Activated CD4-positive, alpha-beta memory T cell treated with anti-CD3 and anti-CD28 coated beads for 36 hours (primary cell): ENCODE measurements at places on chromosomes 6 and 20.
A peak's percentile ranks its signal among the peaks of the same experiment; 100 is the strongest.

DNA sequence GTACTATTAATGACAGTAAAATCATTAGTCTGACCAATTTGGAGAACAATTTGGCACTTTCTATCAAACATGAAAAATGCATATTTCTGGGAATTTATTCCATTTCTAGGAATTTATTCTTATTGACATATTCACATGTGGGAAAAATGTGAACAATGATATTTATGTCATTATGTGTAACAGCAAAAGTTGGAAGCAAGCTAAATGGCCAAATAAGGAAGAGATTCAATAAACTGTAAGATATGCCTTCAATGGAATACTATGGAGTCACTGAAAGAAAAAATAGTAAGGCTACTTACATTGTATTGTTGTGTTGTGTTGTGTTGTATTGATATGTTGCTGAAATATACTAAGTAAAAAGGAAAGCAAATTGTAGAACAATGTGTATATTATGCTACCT is 100.5 kb upstream of the EDN1 start:
- DNase-seq: no peak

- no peak for DNase-seq
Measured at GRCh38 chr20:9491324-9491723, 23.1 kb upstream of the LAMP5 start.

GRCh38 chr6:71349976-71350615 is 61.5 kb downstream of the OGFRL1 start:
- DNase-seq: no peak

- DNase-seq: no peak
Measured at GRCh38 chr6:32603222-32603621, 13.6 kb upstream of the HLA-DRB1 start.

- DNase-seq: no peak
Measured at GRCh38 chr20:1491860-1492642, 831 bp upstream of the SIRPB2 start.

DNA sequence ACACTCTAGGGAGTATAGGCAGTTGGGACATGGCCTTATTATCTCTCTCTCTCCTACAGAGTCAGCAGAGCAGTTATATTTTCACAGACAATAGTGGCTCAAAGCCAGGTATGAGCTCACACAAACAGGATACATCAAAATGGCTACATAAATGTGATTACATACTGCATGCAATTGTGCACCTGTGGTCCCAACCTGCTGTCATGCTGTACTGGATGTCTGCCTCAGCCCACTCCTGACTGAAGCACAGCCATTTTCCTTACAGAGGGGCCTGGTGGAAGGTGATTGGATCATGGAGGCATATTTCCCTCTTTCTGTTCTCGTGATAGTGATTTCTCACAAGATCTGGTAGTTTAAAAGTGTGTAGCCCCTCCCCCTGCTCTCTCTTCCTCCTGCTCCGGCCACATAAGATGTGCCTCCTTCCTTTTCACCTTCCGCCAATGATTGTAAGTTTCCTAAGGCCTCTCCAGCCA is 37.0 kb upstream of the SAMHD1 start:
- peak; percentile 23 for DNase-seq

- DNase-seq: no peak
Measured at GRCh38 chr6:144265061-144265357, 20.1 kb upstream of the UTRN start.

GRCh38 chr20:15220009-15220656 is 882.7 kb upstream of the FLRT3 start:
- no peak for DNase-seq

DNA sequence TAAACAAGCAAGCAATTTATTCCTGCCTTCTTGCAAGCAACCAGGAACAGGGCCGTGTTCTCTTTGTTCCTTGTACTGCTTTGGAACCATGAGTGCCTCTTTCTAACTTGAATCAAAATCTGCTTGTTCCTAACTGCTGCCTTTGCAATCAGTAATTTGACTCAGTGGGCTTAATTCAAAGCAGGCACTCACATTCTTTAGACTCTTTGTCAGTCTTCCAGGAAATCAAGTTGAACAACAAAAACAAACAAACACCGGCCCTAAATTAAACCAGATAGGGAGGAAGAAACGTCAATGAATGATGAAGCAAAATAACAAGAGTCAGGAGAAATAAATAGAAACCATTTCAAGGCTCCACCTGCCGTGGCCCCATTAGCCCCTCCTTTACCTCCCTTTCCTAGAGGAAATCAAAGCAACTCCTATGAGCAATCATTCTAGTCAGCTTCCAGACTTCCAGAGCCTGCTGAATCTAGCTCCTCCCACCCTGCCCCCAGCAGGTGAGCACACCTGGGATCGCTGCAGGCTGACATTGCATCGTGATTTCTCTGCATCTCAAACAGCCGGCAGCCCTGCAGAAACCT is 582.2 kb upstream of the FLRT3 start:
- no peak for DNase-seq

- DNase-seq: no peak
Measured at GRCh38 chr6:22949967-22950366, 380.6 kb downstream of the HDGFL1 start.

GRCh38 chr6:128323011-128323410 is 197.4 kb downstream of the PTPRK start:
- DNase-seq: no peak

DNA sequence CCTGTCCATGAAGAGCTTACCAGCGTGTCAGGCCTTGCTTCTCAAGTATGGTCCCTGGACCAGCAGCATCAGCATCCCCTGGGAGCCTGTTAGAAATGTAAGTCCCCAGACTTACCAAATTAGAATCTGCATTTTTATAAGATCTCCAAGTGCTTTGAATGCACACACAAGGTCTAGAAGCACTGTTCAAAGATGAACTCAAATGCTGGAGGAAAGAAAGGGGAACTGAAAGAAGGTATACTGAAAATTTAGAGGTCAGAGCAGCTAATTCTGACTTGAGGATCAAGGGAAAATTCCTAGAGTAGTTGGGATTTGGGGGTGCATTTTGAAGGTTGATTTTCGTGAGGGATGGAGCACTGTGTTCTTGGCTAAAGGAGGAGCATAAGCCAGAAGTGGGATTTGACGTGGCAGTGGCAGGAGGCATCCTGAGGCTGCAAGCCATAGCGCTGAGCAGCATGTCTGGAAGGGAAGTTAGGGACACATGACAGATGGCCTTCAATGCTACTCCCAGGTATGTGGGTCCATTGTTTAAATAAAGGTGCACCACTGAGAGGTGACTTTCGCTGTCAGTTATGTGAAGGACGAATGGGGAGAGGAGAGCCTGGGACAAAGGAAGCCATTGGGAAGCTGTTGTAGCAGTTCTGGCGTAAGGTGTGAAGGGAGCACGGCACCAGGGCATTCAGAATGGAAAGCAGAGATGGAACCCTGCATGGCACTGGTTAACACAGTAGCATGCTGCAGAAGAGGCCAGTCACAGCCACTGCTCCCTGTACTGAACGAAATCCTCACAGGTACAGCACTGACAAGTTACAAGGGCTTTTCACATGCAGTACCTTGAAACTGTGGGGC is 36.2 kb downstream of the ARMC2 start:
- DNase-seq: no peak

- no peak for DNase-seq
Measured at GRCh38 chr6:42010909-42011308, 39.4 kb upstream of the TAF8 start.

DNA sequence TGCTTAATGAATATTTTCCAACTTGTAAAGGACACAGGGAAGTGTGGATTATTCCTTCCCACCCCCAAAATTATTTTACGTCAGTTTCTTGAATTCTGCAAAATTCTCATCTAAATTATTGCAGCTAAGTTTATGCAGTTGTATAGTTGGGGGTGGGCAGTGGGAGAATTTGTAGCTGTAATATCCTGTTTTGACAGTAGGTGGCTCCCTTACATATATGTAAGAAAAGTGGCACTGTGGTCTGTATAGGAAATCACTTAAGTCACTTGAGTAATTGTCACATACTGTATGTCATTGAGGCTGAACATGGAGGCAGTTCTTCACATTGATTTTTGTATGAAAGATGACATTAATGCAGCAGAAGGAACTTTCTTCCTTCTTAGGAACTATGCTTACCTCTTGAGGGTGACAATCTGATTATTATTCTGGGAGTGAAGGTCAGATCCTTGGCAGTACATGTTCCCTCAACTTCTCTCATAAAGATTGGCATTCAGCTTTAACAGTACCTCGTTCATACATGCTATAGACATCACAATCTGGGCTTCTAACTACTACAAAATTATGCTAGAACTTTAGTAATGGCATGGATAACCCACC is 14.6 kb upstream of the CFAP206 start:
- DNase-seq: peak; percentile 49

GRCh38 chr6:163720005-163720404 is 305.5 kb downstream of the QKI start:
- no peak for DNase-seq

- DNase-seq: no peak
Measured at GRCh38 chr20:58976061-58976730, 4.9 kb upstream of the NELFCD start.

- peak; percentile 78 for DNase-seq
Measured at GRCh38 chr6:127186889-127187288, 68.4 kb downstream of the RSPO3 start.

DNA sequence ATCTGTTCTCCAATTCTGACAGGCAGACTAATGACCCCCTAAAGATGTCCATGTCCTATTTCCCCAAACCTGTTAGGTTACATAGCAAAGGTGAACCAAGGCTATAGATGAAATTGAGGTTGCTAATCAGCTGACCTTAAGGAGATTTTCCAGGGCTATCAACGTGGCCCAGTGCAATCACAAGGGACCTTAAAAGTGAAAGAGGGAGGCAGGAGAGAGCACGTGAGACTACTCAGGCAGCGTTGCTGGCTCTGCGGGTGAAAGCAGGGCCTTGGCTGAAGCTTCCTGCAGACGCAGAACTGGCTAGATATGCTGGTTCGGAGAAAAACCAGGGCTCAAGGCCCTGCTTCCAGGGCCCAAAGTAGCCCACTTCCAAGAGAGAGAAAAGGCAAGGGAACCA is 78.7 kb downstream of the NCOA7 start:
- no peak for DNase-seq

DNA sequence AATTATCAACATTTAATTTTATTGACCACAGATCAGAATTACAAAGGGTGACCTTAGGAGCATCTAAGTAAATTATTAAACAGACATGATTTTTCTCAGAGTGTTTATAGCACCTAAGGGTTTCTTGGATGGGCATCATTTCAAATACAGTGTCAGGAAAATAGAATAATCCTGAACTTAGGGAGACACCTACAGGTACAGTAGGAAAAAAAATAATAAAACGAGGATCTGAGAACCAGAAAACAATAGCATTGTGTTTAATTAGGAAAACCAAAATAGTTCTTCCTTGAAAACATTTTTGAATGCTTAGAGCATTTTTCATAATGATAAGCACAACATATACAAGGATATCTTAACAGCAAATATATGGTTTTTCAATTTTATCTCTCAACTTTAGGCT is 39.2 kb downstream of the MMUT start:
- DNase-seq: no peak

DNA sequence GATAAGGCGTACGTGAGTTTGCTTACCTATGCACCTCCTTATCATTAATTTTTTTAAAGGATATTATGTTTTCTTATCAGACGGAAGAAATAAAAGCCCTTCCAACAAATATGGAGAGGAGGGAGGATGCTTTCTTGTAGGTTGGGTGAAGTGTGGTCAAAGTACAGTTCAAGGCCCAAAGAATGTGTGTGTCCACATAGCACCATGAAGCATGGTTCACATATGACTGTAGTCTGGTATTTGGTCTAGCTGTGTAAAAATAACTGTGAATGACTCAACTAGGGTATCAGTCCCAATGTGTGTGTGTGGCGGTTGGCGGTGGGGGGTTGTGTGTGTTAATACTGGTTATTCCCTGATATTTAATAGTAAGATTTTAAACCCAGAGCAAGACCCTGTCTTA is 212.7 kb downstream of the TMEM242 start:
- DNase-seq: peak; percentile 20

- DNase-seq: no peak
Measured at GRCh38 chr6:22146931-22147701, 149.7 kb downstream of the PRL start.
